Vein endothelial cell (primary cell): ENCODE measurements at places on chromosomes 6 and 20. TPM values are rescaled to one million over a fixed set of nuclear protein-coding genes. Genes with fewer than 3 reads are reported as not detected.

The TP53TG5 gene
- total RNA-seq: not detected in 2 replicates

The CAP2 gene
- under 0.01 and 0.48 TPM in 2 replicates for total RNA-seq

The CST7 gene
- total RNA-seq: not detected in 2 replicates

The MMP24 gene
- 0.76 and 0.98 TPM in 2 replicates for total RNA-seq

The TUBE1 gene
- 16.0 and 19.8 TPM in 2 replicates for total RNA-seq

The DEFB123 gene
- not detected in 2 replicates for total RNA-seq

The LZTS3 gene
- 6.2 and 9.8 TPM in 2 replicates for total RNA-seq

The FGD2 gene
- total RNA-seq: not detected in 2 replicates

The DNAAF9 gene
- total RNA-seq: 17.3 and 20.7 TPM in 2 replicates

The DEF6 gene
- 0.96 and 0.98 TPM in 2 replicates for total RNA-seq

The DLK2 gene
- total RNA-seq: 0.33 TPM in 1 of 2 replicates, not detected in the other

The SYTL3 gene
- 1.1 and 1.3 TPM in 2 replicates for total RNA-seq

The MYLK2 gene
- 2.9 and 8.5 TPM in 2 replicates for total RNA-seq

The VSX1 gene
- not detected in 2 replicates for total RNA-seq

The MOG gene
- total RNA-seq: not detected in 2 replicates

The METTL24 gene
- total RNA-seq: not detected in 2 replicates

The BPIFB2 gene
- total RNA-seq: not detected in 2 replicates

The FAM184A gene
- 0.33 and 0.67 TPM in 2 replicates for total RNA-seq

The WFDC2 gene
- total RNA-seq: not detected in 2 replicates
